Activated gamma-delta T cell treated with anti-CD3 and anti-CD28 coated beads, Interleukin-2, amount 50 U/mL, for 16 hours (primary cell): ENCODE measurements at places on chromosomes 3 and 15.

DNA sequence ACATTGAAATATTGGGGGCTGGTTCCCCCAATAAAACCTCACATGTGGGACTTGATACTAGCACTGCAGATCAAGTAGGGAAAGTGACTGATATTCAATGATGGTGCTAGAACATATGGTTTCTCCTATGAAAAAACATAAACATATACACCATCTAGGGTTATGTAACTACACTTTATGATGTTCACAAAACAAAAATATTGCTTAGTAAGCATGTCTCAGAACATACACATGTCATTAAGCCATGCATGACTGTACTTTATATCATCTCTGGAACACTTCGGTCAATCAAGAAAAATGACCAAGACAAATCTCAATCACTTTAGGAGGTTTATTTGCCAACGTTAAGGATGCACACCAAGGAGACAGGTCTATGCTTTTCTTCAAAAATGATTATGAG lies 57.4 kb downstream of the ZNF717 start:
- no peak for DNase-seq

DNA sequence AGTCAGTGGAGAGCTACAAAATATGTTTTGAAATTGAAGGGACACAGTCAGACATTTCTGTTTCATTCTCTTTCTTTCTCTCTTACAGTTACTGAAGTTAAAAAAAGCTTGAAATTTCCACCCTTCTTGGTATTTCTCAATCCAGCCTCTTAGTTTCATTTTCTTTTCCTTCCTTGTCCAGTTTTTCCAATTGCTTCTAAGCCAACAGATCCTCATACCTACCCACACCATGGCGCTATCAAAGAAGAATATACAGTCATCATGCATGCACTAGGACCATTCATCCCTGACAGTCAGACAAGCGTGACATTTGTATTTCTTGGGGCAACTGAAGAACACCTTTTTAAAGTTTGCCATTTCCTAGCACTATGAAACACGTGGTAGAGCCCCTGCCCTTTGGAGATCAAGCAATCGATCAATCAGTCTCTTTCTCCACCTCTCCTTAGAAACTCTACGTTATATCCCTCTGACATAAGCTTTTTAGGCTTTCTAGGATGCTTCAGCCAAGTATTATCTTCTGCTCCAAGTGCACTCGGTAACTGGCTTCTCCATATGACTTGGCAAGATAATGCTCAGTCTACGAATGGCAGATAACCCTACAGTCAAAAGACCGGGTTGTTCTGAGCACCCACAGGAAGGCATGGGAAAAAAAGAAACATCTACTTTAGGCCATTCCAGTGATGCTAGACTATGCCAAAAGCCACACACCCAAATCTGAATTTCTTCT lies 65.4 kb downstream of the FBN1 start:
- no peak for DNase-seq

GRCh38 chr3:59069838-59070237 lies 20.0 kb upstream of the CFAP20DC start:
- no peak for DNase-seq

DNA sequence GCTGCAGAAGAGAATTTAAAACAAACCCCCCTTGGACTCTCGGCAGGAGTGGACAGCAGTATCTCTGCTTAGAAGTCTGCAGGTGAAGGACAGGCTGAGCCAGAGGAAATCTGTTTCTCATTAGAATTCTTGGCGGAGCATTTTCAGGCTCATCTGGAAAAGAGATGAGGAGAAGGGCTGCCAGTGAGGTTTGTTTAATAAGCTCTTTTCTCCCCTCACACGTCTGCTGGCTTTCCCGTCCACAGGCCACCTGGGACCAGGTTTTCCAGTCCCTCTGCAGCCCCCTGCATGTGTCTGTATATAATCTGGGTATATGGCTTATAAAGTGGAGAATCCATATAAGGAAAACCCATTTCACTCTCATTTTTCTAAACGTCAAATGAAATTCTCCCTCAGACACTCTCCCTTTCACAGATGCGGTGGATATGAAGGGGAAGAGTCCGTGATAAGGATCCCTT lies 155.4 kb upstream of the TPM1 start:
- no peak for DNase-seq

DNA sequence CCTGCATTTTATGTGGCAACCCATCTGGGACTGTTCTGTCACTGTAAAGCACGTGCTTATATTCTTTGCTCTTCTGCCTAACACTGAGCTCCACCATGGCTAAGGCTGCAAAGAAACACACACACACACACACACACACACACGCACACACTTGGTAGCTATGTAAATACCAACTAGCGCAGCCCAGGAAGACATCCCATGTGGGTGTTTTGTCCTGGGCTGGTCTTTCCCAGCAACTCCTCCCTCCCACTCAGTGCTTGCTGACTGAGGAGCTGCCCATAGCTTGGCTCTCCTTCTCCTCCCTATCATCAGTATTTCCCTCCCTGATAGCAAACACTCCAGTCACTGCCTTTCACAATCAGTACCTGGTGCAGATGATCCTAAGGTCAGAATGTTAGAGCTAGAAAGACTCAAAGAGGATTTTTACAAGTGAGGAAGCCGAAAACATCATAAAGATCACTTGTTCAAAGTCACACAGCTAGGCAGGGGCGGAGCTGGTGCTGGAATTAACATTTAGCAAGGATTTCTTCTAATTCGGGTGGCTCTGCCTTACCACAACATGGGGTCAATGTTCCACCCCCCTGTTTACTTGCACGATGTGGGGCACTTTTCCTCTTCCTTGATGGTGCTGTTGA lies 377.1 kb upstream of the TBL1XR1 start:
- no peak for DNase-seq
